Activated naive CD8-positive, alpha-beta T cell treated with anti-CD3 and anti-CD28 coated beads for 36 hours (primary cell): ENCODE measurements at places on chromosomes 5 and 9.

DNA sequence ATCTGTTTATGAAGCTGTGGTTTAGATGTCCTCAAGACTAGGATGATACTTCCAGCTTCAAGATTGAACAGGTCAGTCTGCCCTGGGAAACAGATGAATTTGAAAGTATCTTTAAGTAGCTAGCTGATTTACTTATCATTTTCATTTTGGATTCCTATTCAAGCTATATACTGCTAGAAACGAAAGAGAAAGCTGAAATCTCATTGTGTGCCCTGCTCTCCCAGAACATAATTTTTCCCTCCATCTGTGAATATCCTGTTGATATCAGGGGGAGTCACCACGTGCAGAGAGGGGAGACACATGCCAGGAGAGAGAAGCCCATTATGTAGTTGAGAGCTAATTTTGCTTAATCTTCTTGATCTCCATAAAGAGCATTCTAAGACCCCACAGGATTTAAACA is 439.1 kb downstream of the NR2F1-AS1 start:
- no peak overlapping the region for H3K27ac ChIP-seq
- H3K4me1 ChIP-seq, result no peaks in the 10 kb centered on the region
- H3K4me3 ChIP-seq, result no peak overlapping the region
- DNase-seq, result no peak
- H3K27me3 ChIP-seq, result peaks cover 4% of the 10 kb centered on the region

- no peaks in the 10 kb centered on the region for H3K27me3 ChIP-seq
- no peaks in the 10 kb centered on the region for H3K4me1 ChIP-seq
- H3K36me3 ChIP-seq, result no peaks in the 10 kb centered on the region
- no peak overlapping the region for H3K4me3 ChIP-seq
Measured at GRCh38 chr5:118902656-118903438, 85.5 kb downstream of the DTWD2 start.

- H3K4me3 ChIP-seq, result peak overlapping the region; percentile 97
- H3K27ac ChIP-seq, result peak overlapping the region; percentile 99
- peaks cover 28% of the 10 kb centered on the region for H3K36me3 ChIP-seq
- H3K4me1 ChIP-seq, result peaks cover 23% of the 10 kb centered on the region
Measured at GRCh38 chr5:172984244-172984953, 828 bp downstream of the ATP6V0E1 start.

DNA sequence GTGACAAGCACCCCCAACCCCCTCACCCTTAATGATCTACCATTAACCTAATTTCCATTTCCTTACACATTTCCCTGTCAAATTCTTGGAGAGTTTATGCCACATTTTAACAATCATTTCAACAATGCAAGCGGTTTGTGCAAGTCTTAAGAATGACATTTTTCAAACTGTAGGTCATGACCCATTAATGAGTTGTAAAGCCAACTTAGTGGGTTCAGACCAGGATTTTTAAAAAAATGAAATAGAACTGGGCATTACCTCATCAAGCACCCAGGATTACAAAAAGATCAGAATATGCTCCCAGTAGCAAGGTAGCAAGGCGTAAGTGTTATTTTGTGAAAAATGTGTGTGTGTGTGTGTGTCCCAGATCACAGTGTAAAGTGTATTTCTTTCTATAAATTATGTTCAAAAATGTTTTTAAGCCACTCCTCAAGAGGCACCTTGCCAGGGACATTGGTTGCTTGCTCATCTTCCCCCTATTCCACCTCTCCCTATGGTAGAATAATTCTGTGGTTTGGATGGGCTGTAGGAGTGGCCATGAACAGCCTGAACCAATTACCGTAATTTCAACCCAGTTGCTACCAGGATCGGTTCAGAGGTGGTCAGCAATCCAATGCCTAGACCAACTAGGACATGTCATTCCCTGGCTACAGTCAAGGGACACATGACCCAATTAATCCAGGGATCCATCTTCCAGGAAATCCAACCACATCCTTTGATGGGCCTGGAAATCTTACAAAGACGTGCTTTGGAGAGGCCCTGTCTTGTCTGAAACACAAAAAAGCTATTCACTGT is 14.4 kb upstream of the TGFBR1 start:
- H3K27ac ChIP-seq, result no peak overlapping the region
- H3K36me3 ChIP-seq, result peaks cover 3% of the 10 kb centered on the region
- peaks cover 31% of the 10 kb centered on the region for H3K4me1 ChIP-seq
- H3K4me3 ChIP-seq, result no peak overlapping the region
- DNase-seq, result no peak
- H3K27me3 ChIP-seq, result peaks cover 4% of the 10 kb centered on the region

- peaks cover under 1% of the 10 kb centered on the region for H3K4me1 ChIP-seq
- no peak overlapping the region for H3K4me3 ChIP-seq
- H3K27ac ChIP-seq, result no peak overlapping the region
- no peaks in the 10 kb centered on the region for H3K27me3 ChIP-seq
- H3K36me3 ChIP-seq, result peaks cover 27% of the 10 kb centered on the region
Measured at GRCh38 chr5:116448450-116448849, 126.2 kb downstream of the SEMA6A start.

DNA sequence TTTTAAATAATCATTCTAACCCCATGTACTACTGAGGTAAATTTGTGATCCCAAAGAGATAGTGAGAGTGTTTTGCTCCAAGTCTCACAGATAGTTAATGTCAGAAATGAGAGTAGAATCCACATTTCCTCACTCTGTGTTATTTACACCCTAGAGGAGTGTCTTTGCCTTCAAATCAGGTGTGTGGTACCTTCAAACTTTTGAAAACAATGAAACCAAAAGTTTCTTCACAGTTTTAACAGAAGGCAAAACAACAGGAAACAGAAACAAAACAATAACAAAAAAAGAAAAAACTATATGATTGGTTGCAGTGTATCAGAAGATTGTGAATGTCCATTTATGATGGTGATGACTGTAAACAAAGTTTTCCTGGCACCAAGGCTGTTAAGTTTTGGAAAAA is 85.9 kb downstream of the ERBIN start:
- H3K27ac ChIP-seq, result no peak overlapping the region
- H3K36me3 ChIP-seq, result peaks cover 34% of the 10 kb centered on the region
- DNase-seq, result no peak
- H3K27me3 ChIP-seq, result no peaks in the 10 kb centered on the region
- H3K4me1 ChIP-seq, result peaks cover 37% of the 10 kb centered on the region

- no peak overlapping the region for H3K27ac ChIP-seq
- DNase-seq, result no peak
- no peaks in the 10 kb centered on the region for H3K4me1 ChIP-seq
- peaks cover 4% of the 10 kb centered on the region for H3K36me3 ChIP-seq
- no peak overlapping the region for H3K4me3 ChIP-seq
Measured at GRCh38 chr5:129204525-129204924, 110.0 kb downstream of the ISOC1 start.

DNA sequence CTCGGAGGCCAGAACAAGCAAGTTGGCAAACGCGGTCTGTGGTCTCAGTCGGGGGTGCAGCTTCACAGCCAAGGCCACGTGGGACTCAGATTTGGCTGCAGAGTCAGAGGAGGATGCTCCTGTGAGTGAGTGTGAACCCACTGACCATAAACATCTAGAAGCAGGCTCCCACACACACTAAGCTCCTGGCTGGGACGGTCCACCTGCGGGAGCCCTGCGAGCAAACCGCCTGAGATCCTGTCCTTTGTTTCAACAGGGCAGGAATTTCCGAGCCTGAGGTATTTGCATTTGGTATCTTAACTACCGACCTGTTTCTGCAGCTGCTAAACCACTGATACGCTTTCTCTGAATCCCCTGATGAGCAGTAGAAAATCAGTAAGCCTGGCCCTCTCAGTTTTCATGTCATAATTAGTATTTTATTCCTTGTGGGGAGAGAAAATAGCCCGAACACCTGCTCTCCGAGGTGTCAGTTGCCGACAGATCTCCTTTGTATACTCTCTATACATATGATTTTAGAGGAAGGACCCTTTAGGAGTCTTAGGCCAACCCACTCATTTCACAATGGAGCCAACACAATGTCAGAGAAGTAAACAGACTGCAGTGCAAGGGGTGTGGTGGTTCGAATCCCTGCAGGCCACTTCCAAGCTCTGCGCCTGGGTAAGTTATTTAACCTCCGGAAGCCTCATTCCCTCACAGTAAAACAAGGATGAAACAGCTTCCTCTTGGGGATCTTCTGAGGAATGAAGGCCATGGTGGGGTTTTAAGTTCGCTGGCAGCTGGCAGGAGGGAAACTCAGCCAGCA is 40.9 kb upstream of the PWWP2A start:
- no peaks in the 10 kb centered on the region for H3K36me3 ChIP-seq
- no peak for DNase-seq
- no peak overlapping the region for H3K4me3 ChIP-seq
- H3K4me1 ChIP-seq, result peaks cover 1% of the 10 kb centered on the region
- peaks cover 7% of the 10 kb centered on the region for H3K27me3 ChIP-seq
- H3K27ac ChIP-seq, result no peak overlapping the region

DNA sequence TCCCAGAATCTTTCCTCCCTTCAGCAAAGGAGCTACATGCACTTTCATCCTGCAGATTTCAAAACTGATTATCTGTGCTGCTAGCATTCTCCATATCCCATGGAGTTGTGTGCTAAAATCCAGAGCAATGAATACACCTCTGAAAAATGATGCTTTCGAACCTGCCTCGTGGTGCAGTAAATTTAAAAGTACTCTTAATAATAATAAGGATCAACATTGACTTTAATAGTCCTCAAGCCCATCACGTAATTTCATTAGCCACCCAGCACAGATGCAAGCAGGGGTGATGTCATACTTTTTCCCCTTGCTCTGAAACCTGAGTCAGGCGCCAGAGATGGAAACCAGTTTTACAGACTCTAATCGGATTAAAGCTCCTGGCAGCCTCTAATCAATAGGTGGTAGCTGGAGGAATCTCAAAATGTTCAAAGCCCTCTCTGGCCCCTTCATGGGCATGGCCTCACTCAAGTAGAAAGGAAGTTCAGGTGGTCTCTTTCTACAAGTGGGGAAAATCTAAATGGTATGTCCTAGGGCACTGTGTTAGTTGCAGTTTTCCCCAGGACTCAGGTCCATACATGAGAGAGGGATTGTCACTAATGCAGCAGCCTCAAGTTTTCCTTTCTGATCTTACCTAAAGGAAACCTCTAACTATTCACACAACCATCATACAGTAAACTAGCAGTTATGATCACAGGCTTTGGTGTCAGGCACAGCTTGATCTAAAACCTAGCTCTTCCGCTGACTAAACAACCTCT is 221.6 kb upstream of the SLC30A5 start:
- H3K4me3 ChIP-seq, result no peak overlapping the region
- no peaks in the 10 kb centered on the region for H3K27me3 ChIP-seq
- no peak for DNase-seq

- H3K4me3 ChIP-seq, result no peak overlapping the region
- peaks cover 27% of the 10 kb centered on the region for H3K36me3 ChIP-seq
- H3K27ac ChIP-seq, result no peak overlapping the region
- no peak for DNase-seq
- H3K4me1 ChIP-seq, result peaks cover 24% of the 10 kb centered on the region
Measured at GRCh38 chr5:39138892-39139291, 64.7 kb upstream of the RICTOR start.

- no peak for DNase-seq
- H3K4me1 ChIP-seq, result no peaks in the 10 kb centered on the region
- H3K27me3 ChIP-seq, result no peaks in the 10 kb centered on the region
- no peak overlapping the region for H3K4me3 ChIP-seq
Measured at GRCh38 chr9:83441390-83441789, 96.8 kb downstream of the FRMD3 start.

DNA sequence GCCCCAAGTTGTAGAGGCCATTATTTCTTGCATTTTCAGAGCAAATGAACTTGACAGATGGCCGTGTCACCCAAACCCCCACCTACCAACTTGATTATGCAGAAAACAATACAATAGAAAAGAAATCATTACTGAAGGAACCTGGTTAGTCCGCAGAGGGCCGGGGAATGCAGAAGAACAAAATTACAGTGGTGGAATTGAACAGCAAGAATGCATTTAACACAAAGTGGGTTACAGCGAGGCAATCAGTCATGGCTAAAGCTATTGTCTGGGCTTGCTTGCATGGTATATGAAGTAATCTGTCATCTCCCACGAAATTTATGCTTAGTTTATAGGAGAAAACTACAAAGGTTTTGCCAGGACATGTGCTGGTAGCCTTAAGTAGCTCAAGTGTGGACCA is 238.3 kb upstream of the IRX1 start:
- H3K36me3 ChIP-seq, result no peaks in the 10 kb centered on the region
- no peaks in the 10 kb centered on the region for H3K4me1 ChIP-seq
- no peak overlapping the region for H3K27ac ChIP-seq
- no peak overlapping the region for H3K4me3 ChIP-seq

DNA sequence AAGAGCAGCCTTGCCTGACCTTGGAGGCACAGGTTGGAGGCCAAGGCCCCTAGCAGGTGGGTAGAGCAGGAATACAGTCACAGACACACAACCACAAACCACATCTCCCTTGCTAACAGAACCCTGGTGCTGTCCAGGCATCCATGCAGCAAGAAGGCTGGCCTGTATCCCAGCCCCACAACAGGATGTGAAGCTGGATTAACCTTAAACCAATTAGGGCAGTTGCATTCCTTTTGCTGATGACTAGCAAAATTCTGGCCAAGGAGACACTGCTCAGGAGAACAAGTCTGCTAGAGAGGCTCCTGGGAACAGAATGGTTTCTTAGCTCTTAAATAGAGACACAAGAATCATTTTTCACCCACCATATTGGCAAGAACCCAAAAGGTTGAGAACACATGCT is 97.8 kb downstream of the C5orf15 start:
- DNase-seq, result no peak
- peaks cover 42% of the 10 kb centered on the region for H3K4me1 ChIP-seq
- H3K36me3 ChIP-seq, result peaks cover 10% of the 10 kb centered on the region
- H3K27ac ChIP-seq, result peak overlapping the region; percentile 7
- H3K27me3 ChIP-seq, result no peaks in the 10 kb centered on the region

DNA sequence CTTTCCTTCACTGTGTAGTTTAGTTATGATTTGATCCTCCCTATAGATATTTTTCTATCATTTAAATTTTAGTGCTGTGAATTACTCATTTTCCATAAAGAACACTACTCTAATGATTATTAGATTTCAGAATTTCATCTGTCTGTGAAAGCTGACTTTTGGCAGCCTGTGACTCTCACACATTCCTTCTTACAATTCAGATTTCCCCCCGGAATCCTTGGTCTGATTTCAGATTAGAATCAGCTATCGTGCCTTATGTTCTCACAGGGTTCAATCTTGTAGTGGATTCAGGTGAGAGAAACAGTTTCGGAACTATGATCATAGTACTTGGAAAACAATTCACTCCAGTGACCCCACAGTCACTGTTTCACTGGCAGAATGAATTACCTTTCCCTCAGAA is 26.2 kb downstream of the ZNF474 start:
- no peaks in the 10 kb centered on the region for H3K27me3 ChIP-seq
- H3K4me1 ChIP-seq, result peaks cover 10% of the 10 kb centered on the region
- no peak for DNase-seq

GRCh38 chr5:26003966-26004365 is 1034.4 kb downstream of the CDH9 start:
- no peaks in the 10 kb centered on the region for H3K27me3 ChIP-seq
- H3K36me3 ChIP-seq, result no peaks in the 10 kb centered on the region
- no peak overlapping the region for H3K27ac ChIP-seq
- H3K4me3 ChIP-seq, result no peak overlapping the region
- no peaks in the 10 kb centered on the region for H3K4me1 ChIP-seq
- DNase-seq, result no peak

GRCh38 chr9:106929471-106930177 is 66.7 kb downstream of the ZNF462 start:
- H3K36me3 ChIP-seq, result no peaks in the 10 kb centered on the region
- H3K27ac ChIP-seq, result no peak overlapping the region
- no peaks in the 10 kb centered on the region for H3K4me1 ChIP-seq
- H3K27me3 ChIP-seq, result no peaks in the 10 kb centered on the region

GRCh38 chr5:113142186-113142585 is 165.6 kb downstream of the DCP2 start:
- no peak for DNase-seq
- no peaks in the 10 kb centered on the region for H3K4me1 ChIP-seq
- no peaks in the 10 kb centered on the region for H3K36me3 ChIP-seq
- no peak overlapping the region for H3K27ac ChIP-seq
